ENCODE measurements at places on chromosomes 12 and 14. TPM values are rescaled to one million over a fixed set of nuclear protein-coding genes. Genes with fewer than 3 reads are reported as not detected.

Gene OVCH1
- total RNA-seq, result 0.41 TPM

Gene TXNRD1
- total RNA-seq, result 56.3 TPM

Gene RNU4-1
- total RNA-seq, result under 0.01 TPM

Gene MTA1
- total RNA-seq, result 82.3 TPM

Gene PLEKHD1
- 4.3 TPM for total RNA-seq

Gene MUCL1
- total RNA-seq, result not detected

Gene MYL2
- total RNA-seq, result 8.3 TPM

Gene KIF26A
- 28.4 TPM for total RNA-seq

Gene TBC1D30
- 9.5 TPM for total RNA-seq

Gene CDCA3
- 18.0 TPM for total RNA-seq

Gene OAS1
- 13.3 TPM for total RNA-seq

Measured in metanephros (tissue), 2 donors.